ENCODE measurements at places on chromosomes 7 and 10.

GRCh38 chr7:78218876-78219275, 420.3 kb downstream of the PHTF2 start:
- no peak for DNase-seq
- no peaks in the 10 kb centered on the region for H3K36me3 ChIP-seq
- H3K27me3 ChIP-seq, result no peaks in the 10 kb centered on the region
- H3K4me1 ChIP-seq, result no peaks in the 10 kb centered on the region
- no peak overlapping the region for H3K27ac ChIP-seq

- peaks cover 2% of the 10 kb centered on the region for H3K4me1 ChIP-seq
- H3K27me3 ChIP-seq, result no peaks in the 10 kb centered on the region
- H3K27ac ChIP-seq, result no peak overlapping the region
- peak; percentile 15 for DNase-seq
- H3K36me3 ChIP-seq, result no peaks in the 10 kb centered on the region
- H3K4me3 ChIP-seq, result no peak overlapping the region
Observed at GRCh38 chr10:129334266-129334665, 132.8 kb upstream of the MGMT start.

GRCh38 chr7:113945018-113945938, 26.5 kb upstream of the PPP1R3A start:
- no peaks in the 10 kb centered on the region for H3K4me1 ChIP-seq
- no peak for DNase-seq
- H3K36me3 ChIP-seq, result no peaks in the 10 kb centered on the region
- no peak overlapping the region for H3K4me3 ChIP-seq
- no peak overlapping the region for H3K27ac ChIP-seq

DNA sequence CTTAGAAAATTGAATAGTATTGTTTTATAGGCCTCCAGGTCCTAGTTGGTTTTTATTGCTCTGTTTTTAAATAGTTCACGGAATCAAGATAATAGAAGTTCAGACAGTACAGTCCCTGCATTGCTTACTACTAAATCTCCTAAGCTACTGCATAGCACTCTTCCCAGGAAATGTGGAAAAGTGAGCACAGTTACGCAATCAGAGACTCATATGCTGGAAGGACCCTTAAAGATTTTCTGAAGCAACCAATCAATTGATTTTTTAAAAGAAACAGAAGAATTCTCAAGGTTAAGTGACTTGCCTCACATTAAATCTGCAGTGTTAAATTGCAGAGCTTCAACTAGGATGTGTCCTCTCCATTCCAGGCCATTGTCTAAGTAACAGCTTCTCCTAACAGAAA, 23.1 kb upstream of the DIP2C start:
- no peak overlapping the region for H3K27ac ChIP-seq
- H3K27me3 ChIP-seq, result peaks cover 2% of the 10 kb centered on the region
- no peak for DNase-seq
- no peaks in the 10 kb centered on the region for H3K36me3 ChIP-seq
- no peak overlapping the region for H3K4me3 ChIP-seq
- no peaks in the 10 kb centered on the region for H3K4me1 ChIP-seq

GRCh38 chr10:11334436-11334835, 277.0 kb downstream of the USP6NL start:
- no peak overlapping the region for H3K4me3 ChIP-seq
- no peak for DNase-seq
- H3K27me3 ChIP-seq, result no peaks in the 10 kb centered on the region
- no peaks in the 10 kb centered on the region for H3K36me3 ChIP-seq
- no peak overlapping the region for H3K27ac ChIP-seq
- peaks cover 65% of the 10 kb centered on the region for H3K4me1 ChIP-seq

- peaks cover 11% of the 10 kb centered on the region for H3K4me1 ChIP-seq
- peaks cover 76% of the 10 kb centered on the region for H3K27me3 ChIP-seq
- no peak overlapping the region for H3K27ac ChIP-seq
- H3K36me3 ChIP-seq, result no peaks in the 10 kb centered on the region
- peak overlapping the region; percentile 11 for H3K4me3 ChIP-seq
Observed at GRCh38 chr7:158586499-158587161, 993 bp downstream of the PTPRN2 start.

DNA sequence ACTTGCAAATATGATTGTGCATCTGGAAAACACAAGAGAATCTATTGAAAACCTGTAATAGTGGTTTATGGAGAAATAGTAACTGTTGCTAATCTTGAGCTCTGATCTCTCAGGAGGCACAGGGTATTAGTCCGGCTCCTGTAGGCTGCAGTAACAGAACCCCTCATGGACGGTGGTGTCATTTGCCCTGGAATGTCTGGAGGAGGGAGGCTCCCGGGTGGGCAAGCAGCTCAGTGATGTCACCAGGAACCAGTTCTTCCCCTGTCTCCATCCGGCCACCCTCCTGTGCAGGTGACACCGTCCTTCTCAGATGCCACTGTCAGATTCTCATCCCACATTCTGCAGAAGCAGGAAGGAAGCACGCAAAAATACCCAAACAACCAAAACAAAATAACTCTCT, 29.3 kb downstream of the INPP5A start:
- no peak overlapping the region for H3K4me3 ChIP-seq
- no peaks in the 10 kb centered on the region for H3K36me3 ChIP-seq
- H3K27me3 ChIP-seq, result no peaks in the 10 kb centered on the region
- no peak for DNase-seq
- H3K4me1 ChIP-seq, result peaks cover 2% of the 10 kb centered on the region

DNA sequence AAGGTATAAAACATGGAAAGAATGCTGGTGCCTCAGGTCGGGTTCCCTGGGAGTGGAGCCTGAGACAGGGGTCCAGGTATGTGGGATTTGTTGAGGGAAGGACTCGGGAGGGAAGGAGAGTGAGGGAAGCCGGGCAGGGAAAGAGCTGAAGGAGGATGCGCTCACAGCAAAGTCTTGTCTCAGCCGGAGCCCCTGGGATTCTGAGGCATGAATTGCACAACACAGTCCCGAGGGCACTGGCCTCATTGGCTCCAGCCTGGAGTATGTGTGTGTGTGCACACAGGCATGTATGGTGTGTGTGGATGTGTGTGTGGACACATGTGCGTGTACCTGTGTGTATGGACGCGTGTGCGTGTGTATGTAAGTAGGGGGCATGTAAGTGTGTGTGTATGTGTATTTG, 87.4 kb downstream of the WDFY4 start:
- H3K4me1 ChIP-seq, result peaks cover 4% of the 10 kb centered on the region
- H3K4me3 ChIP-seq, result no peak overlapping the region
- H3K27ac ChIP-seq, result no peak overlapping the region
- DNase-seq, result no peak
- no peaks in the 10 kb centered on the region for H3K27me3 ChIP-seq

DNA sequence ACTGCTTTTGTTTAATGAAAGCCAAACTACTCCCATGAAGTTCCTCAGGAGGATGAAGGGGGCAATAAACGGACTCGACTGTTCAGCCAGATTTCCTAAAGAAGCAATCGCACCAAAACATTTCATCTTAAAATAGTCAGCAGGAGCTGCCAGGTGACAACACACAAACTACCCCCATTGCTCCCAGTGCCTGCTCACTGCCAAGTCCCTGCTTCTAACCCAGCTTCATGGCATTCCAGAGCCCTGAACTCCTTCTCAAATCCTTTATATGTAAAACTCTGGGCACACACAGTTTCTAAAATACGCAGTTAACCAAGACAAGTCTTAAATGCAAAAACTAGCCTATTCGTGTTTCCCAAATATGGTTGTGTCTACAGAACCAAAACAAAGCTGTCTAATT, 110.0 kb downstream of the SORBS1 start:
- no peak for DNase-seq
- H3K4me1 ChIP-seq, result no peaks in the 10 kb centered on the region
- H3K4me3 ChIP-seq, result no peak overlapping the region
- no peak overlapping the region for H3K27ac ChIP-seq
- no peaks in the 10 kb centered on the region for H3K36me3 ChIP-seq
- H3K27me3 ChIP-seq, result no peaks in the 10 kb centered on the region

DNA sequence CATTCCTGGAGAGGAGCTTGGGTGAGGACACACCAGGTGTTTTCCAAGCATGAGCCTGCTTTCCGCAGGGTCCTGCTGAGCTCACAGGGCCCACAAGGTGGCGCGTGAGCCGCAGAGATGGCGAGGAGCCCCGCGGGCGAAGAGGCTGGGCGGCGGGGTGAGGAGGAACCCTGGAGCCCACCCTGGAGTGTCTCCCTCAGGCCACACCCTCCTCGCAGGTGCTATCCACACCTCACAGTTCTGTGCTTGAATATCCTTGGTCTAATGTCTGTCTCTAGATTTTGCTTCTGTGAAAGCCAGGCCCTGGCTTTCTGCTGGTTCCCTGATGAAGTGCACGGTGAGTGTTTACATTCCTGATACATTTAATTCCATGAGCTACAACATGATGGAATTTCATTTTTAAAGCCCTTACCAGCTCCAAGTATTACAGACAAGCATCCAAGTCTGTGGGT, 433.6 kb downstream of the ACTR3B start:
- no peaks in the 10 kb centered on the region for H3K27me3 ChIP-seq
- H3K27ac ChIP-seq, result no peak overlapping the region
- H3K4me3 ChIP-seq, result no peak overlapping the region
- peak; percentile 70 for DNase-seq
- H3K4me1 ChIP-seq, result no peaks in the 10 kb centered on the region

DNA sequence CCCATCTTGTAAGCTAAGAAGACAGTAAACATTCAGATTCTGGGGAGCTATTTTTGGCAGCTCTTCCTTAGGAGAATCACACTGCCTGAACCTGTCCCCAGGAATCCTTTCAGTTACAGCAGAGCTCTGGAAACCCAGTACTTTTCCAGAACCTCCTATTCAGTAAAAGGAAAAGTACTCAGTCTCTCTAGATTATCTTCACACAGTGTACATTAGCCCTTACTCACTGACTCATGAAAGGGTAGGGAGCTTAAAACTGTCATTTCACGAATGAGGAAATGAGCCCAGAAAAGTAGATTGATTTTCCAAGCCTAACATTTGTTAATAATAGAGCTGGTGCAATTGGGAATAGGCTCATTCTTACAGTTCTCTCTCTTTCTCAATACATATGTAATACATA, 3.9 kb upstream of the CNNM1 start:
- H3K27ac ChIP-seq, result no peak overlapping the region
- H3K4me1 ChIP-seq, result no peaks in the 10 kb centered on the region
- DNase-seq, result no peak

GRCh38 chr10:110340816-110341215, 36.1 kb upstream of the SMNDC1 start:
- H3K27ac ChIP-seq, result no peak overlapping the region
- DNase-seq, result no peak
- no peaks in the 10 kb centered on the region for H3K36me3 ChIP-seq
- no peak overlapping the region for H3K4me3 ChIP-seq

DNA sequence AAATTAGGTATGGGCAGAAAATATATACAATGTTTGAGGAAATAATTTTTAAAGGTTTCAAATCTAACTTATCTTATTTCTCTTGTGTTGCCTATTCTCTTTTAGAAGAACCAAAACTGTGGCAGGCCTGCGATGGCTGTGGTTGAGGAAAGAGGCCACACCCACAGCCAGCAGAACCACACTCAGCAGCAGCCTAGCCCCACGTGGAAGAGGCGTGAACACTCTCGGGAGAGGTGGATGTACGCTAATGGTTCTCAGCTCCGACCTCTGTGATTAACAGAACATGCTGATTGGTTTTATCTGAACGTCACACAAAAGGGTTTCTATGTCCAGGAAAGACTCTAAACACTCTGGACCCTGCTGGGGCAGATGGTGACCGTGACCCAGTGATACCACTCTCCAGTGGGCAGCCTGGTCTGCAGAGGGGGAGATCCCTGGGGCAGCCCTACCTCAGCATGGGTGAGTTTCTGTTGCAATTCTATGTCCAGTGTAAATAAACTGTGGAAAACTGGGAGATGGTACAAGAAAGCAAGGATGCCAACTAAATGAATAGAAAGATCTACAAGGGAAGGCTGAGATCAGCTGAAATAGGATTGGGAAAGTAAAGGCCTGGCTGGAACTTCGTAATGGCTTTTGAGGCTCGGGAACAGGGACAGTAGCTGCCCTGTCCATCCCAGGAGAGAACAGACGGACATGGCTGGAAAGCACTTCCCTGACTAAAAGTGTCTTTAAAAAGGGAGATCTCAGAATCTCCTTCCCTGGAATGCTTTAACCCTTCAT, 26.6 kb downstream of the DIP2C start:
- H3K27ac ChIP-seq, result no peak overlapping the region
- no peaks in the 10 kb centered on the region for H3K36me3 ChIP-seq
- peaks cover 34% of the 10 kb centered on the region for H3K4me1 ChIP-seq

- H3K4me3 ChIP-seq, result no peak overlapping the region
- H3K27ac ChIP-seq, result no peak overlapping the region
- H3K36me3 ChIP-seq, result no peaks in the 10 kb centered on the region
- no peak for DNase-seq
Observed at GRCh38 chr10:76990561-76990960, 647.0 kb downstream of the KCNMA1 start.

DNA sequence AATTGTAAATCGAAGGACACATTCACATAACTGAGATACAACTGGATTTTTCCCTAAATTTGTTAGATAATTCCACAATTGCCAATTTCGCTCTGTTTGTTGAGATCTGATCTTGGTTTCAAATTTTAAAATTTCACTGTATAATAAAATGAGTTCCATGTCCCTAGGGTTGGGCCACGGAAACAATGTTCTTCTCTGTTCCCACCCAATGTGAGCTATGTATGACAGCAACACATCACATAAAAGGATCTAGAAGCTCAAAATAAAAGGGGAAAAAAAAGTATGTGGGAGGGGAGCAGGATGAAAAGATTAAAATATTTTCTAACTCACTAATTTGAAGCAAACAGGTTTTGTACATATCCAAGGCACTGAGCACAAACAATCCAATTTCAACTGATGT, 287.8 kb upstream of the MKLN1 start:
- H3K36me3 ChIP-seq, result no peaks in the 10 kb centered on the region
- no peak overlapping the region for H3K4me3 ChIP-seq
- H3K4me1 ChIP-seq, result peaks cover 3% of the 10 kb centered on the region

DNA sequence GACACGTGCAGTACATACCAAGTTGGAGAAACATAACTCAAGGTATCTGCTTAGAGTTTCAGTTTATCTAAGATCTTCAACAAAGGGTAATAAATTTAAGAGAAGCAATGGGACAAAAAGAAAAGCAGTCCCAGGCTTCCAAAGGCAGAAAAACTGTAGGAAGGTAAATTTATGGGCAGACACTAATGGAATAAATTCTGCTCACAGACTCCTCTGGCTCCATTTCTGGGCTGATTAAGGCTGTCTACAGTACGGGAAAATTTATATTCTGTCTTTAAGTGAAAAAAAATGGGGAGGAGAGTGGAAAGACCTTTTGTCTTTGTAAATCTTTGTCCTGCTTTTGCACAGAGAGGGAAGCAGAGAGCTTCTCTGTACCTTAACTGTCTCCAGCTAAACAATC, 587.5 kb upstream of the IGFBP3 start:
- no peaks in the 10 kb centered on the region for H3K36me3 ChIP-seq
- no peak overlapping the region for H3K27ac ChIP-seq
- no peaks in the 10 kb centered on the region for H3K27me3 ChIP-seq

- DNase-seq, result peak; percentile 81
- H3K4me1 ChIP-seq, result peaks cover 21% of the 10 kb centered on the region
- H3K27ac ChIP-seq, result no peak overlapping the region
- H3K36me3 ChIP-seq, result no peaks in the 10 kb centered on the region
- H3K27me3 ChIP-seq, result peaks cover 90% of the 10 kb centered on the region
- peak overlapping the region; percentile 49 for H3K4me3 ChIP-seq
Observed at GRCh38 chr7:54543051-54543488, 895 bp downstream of the VSTM2A start.
